ENCODE measurements at places on chromosomes 2 and 18.

DNA sequence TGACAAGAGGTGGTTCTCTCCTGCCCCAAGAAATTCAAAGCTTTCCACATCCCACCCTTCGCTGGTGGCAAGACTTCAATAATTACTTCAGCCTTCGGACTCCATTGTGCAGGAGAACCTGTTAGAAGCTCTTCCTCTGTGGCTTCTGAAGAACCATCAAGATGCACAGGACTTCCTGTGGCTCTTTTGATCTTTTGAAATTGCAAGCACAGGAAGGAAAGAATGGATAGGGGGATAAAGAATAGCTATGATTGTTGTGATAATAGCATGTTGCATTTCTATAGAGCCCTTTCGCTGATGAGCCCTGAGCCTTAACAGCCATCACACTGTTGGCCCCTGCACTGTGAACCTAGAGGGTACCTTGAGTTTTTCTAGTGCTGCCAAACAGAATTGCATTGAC is 7.4 kb downstream of the EPAS1 start:
- ATAC-seq, result no peak

DNA sequence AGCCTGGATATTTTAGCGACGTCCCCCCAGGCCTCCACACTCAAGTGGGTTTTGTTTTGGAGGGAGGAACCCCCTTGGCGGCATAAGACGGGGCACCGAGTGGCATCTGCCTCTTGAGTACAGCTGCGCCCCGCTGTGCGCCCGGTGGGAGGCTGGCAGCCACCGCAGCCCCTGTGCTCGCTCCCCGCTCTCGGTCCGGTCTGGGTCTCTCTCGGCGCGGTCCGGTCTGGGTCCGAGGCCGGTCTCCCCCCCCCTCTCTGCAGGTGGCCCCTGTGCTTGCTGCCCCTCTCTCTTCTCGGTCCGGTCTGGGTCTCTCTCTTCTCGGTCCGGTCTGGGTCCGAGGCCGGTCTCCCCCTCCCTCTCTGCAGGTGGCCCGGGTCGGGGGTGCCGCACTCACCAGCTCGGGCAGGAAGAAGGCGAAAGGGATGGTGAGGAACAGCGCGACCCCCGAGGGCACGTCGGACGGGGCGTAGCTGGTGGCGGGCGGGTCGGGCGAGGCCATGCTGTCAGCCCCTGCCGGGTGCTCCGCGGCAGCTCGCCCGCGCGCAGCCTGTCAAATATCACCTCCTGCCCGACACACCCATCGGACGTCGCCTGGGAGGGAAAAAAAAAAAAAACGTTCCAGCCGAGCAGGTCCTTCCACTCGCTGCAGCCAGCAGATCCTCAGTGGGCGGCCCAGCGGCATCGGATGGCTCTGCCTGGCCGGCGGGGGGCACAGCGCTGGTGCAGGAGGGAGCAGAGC is at the start of gene MALL:
Gene MALL, minus strand, starts transcription at position 532 of the 742 bp plus-strand sequence. Its CDS starts 30 bp downstream, at position 502.
- ATAC-seq, result peak; percentile 42

- ATAC-seq, result no peak
Measured at GRCh38 chr2:10220902-10221391, 81.8 kb upstream of the HPCAL1 start.

DNA sequence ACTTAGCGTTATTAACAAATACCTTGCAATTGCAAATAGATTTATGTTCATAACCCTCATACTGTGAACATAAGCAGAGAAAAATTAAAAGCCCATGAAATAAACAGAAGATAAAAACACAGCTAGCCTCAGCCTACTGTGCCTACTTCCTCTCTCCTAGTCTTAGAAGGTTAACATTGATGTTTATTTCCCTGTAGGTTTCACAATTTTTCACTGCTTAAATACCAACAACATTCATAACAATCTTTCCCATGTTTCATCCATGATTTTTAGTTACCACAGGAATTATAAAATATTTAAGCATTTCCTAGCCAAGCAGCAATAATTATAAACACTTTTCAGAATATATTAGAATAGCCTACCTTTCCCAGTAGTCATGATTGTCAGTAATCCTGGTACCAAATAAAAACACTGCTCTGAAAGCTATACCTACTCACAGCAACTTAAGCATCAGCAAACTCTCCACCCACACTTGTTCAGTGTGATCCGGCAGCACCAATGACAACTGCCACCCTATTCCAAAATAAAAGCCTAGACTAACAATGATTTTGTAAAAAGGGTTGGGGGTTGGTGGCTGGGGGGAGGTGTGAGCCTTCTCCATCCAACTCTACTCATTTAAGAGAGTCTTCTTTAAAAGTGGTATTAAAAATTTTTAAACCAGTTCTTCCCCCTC is 40.6 kb upstream of the RNU4ATAC start:
- no peak for ATAC-seq

- no peak for ATAC-seq
Measured at GRCh38 chr2:46381263-46381849, 84.1 kb downstream of the EPAS1 start.

Data from SK-N-SH treated with all-trans-retinoic acid at 6 μM for 48 hours (cell line).